ENCODE measurements at places on chromosomes 1 and 21.

DNA sequence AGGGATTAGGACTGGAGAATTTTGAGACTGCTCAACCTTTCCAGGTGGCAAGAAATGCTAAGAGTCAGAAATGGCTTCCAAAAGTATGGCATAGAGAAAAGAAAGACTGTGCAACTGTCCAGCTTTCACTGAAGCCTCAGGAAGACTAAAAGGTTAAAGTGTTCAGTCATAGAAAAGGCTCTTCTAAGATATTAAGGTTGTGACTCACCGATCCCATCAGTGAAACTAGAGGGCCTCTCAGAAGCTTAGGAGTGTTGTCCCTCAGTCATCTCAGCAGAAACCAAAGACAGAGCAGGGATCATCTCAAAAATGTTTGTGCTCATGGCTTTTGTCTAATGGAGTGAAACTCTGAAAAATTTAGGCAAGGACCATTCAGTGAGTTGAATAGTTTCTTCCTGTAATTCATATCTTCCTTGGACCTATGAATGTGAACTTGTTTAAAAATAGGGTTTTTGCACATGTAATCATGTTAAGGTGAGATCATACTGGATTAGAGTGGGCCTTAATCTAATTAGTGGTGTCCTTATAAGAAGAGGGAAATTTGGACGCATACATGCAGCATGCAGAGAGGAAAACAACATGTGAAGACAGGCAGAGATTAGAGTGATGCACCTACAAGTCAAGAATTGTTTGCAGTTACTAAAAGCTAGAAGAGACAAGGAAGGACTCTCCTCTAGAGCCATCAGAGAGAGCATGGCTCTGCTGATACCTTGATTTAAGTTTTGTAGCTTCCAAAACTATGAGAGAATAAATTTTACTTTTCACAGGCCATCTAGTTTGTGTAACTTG lies 71.3 kb downstream of the RPE65 start:
- DNase-seq = no peak

DNA sequence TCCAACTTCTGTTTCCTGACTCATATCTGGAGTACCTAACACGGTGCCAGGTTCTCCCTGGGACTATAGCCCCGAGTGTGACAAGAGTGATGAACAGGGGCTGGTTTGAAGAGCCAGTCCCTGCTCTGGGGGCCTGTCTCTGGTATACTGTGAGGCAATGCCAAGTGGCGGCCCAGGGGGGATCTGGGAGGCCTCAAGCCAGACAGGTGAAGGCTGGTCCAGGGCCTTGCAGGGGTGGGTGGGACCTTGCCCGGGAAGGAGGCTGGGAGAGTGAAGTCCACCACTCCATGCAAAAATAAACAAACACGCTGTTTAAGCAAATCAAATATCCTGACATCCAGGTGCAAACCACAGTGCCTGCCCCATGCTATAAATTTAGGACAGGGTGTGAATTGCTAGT lies 6.8 kb upstream of the PLXNA2 start:
- no peak for DNase-seq

DNA sequence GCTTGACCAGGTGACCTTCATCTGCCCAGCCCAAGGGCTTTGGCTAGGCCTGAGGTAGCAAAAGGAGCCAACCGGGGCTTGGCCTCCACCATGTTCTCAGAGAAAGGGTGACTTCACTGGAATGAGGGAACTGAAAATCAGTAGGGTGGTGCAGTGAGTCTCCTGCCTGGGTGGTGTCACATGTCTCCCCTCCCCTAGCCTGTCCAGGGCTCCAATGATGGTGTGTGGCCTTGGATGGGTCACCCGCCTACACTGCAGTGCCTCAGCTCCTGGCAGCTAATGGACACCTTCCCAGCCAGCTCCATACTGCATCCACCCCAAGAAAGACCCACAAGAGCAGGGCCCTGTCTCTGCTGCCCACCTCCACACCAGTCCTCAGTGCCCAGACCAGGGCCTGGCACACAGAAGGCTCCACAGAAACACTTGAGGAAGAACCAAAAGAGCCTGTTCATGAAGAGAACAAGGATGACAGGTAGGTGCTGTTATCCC lies 678.7 kb downstream of the MATN1 start:
- DNase-seq = no peak

GRCh38 chr1:82091729-82092128 lies 291.0 kb downstream of the ADGRL2 start:
- no peak for DNase-seq

DNA sequence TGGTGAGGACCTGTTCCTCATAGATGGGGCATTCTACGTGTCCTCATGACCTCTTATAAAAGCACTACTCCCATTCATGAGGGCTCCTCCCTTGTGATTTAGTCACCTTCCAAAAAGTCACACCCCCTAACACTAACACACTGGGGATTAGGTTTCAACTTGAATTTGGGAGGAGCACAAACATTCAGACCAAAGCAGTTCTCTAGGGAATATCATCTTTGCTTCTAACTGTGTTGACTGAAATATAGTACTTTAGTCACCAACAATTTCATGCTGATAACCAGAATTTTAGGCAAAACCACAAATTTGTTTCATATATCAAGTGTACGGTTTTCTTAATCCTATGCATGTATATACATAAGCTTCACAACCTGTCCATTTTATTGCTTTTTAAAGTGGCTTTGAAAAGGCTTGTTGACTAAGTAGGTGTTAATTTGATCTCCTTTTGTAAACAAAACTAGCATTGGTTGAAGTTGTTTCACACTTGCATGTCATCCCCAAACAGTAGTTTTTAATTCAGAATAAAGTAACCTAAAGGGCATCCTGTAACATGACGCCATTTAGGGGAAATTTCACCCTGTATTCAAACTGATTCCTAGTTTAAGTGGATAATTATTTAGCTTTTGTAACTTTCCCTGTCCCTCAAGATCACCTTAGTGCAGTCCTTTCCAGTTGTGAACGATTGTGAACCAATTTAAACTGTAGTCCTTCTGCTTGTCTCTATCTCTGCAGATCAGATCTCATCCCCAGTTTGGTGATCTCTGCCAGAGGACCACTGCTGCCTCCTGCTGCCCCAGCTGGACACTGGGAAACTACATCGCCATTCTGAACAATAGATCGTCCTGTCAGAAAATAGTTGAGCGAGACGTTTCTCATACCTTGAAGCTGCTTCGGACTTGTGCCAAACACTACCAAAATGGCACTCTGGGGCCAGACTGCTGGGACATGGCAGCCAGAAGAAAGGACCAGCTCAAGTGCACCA lies 141.1 kb downstream of the TLR5 start:
- DNase-seq = no peak

DNA sequence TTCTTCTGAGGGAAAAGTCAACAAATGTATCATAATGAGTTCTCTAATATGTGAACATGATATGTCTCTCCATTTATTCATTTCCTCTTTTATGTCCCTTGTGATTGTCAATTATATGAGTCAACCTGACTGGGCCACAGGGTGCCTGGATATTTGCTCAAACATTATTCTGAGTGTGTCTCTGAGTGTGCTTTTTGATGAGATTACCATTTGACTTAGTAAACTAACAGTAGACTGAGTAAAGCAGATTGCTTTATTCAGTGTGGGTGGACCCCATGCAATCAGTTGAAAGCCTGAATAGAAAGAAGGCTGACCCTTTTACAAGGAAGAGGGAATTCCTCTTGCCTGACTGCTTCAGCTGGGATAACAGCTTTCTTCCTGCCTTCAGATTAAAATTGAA lies 142.6 kb downstream of the SLC35F3 start:
- no peak for DNase-seq

DNA sequence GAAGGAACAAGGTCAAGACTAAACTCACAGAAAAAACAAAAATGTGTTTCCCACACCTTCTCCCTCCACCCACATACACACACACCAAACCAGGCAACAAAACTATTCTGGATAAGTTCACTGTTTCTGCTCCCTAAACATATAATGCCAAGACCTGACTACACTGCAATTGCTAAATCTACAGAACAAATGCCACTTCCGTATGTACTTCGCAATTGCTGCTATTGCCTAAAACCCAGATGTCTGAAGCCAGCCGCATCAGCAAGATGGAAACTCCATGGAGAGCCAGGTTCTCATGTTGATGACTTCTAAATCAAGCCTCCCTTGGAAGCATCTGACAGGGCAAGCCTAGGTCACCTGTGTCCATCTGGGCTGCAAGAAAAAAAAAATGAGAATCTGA lies 8.3 kb upstream of the AIM2 start:
- DNase-seq = no peak

DNA sequence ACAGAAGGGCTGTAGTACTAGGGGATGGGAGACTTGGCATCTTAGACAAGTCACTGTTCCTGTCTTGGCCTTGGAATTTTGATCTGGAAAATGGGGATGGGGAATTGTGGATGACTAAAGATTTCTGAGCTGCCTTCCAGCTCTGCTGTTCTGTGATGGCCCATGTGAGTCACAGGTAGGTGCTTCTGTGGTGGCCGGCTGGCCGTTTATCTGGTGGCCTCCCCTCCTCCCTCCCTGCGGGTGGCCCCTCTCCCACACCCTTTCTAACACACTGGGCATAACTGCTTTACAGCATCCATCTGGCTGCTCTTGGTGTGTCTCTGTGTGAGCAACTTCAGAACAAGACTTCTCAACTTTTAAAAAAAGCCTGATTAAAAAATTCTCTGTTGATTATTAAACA lies 35.9 kb downstream of the KCNA2 start:
- no peak for DNase-seq

- DNase-seq = no peak
These were observed 10.5 kb upstream of the SHE start for GRCh38 chr1:154512760-154513159.

GRCh38 chr1:20052386-20052785 lies 17.6 kb upstream of the PLA2G5 start:
- no peak for DNase-seq

- DNase-seq = no peak
These were observed 7.0 kb upstream of the KCNE1 start for GRCh38 chr21:34519016-34519415.

- DNase-seq = no peak
These were observed 32.9 kb upstream of the TADA1 start for GRCh38 chr1:166908942-166909341.

- DNase-seq = no peak
These were observed 125.4 kb upstream of the TMEM51 start for GRCh38 chr1:15028102-15028501.

DNA sequence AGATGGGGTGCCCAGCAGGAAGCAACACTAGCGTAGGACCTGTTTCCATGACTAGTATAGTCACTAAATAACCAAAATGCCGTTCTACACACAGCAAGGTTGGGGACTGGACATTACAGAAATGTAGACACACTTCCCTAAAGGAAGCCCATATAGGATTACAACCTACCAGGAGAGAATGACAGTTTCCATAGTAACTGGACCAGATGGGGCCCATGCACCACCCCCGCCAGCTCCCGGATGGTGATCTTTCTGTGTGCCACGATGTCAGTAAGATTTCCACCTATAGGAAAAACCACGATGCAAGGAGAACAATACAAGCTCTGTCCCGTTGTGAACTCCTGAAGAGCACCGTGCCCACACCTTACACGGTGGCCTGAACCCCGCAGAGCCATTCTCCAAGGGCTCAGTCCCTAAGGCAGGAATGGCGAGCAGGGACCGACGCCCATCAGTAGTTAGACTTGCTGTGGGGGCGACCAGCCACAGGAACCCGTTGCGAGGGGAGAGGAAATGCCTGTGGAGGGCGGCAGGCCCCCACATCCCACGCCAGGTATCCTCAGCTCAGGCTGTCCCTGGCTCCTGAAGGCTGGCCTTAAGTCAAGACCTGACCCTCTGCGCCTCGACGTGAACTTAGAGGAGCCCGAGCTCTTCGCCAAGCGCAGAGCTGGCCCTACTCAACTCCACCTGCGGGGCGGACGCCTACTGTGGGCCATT lies 13.6 kb upstream of the CEP85 start:
- no peak for DNase-seq

- DNase-seq = no peak
These were observed 11.6 kb upstream of the CLSTN1 start for GRCh38 chr1:9835404-9835757.

DNA sequence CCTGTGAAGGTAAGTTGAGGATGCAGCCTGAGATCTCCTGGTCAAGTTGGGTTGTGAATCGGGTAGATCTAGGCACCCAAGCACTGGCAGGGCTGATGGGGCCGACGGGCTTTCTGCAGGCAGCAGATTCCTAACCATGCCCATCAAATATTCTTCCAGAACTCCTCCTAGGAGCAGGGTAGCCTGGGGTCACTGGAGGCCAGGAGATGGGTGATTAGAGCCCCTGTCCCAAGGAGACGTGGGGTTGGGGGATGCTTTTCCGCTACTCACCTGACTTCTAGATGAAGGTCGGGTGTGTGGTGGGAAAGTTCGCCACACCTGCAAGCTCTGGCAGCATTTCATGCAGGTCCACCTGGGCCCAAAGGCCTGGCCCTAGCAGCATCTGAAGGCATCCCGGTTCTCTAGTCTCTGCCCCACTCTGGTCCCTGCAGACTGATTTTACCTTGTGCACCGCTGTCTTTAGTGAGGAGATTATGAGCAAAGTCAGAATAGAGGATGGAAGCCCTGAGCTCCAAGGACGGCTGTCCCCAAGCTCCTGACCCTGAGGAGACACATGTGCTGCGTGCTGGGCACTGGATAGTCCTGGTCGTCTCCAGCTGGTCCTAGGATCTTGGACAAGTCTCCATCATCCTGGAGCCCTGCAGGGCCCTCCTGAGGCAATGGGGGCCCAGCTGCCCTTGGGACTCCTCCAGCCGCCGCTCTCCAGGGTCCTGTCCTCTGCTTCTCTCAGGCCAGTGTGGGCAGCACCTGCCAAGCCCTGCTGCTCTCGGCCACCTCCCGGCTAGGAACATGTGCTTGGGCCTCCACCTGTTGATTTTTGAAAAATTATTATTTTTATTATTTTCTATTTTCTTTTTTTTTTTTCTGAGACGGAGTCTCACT lies 21.8 kb upstream of the C2CD2 start:
- no peak for DNase-seq

DNA sequence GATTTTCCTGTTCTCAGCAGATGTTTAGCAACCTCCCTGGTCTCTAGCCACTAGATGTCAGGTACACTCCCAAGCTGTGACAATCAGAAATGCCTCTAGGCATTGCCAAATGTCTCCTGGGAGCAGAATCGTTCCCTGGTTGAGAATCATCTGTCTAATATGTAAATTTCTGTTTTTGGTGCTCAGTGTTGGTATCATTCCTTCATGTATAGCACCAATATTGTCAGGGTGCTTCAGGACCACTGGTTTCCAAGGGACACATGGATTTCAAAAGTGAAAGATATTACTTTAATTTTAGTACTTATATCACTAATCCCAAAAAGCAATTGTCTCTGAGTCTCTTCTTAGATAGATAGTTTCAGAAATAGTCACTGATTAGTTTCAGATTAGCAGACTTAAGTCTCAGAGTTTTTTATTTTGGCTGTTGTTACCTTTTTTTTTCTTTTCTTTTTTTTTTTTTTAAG lies 160.1 kb downstream of the PTPRC start:
- no peak for DNase-seq
